Effector CD4-positive, alpha-beta T cell (primary cell): ENCODE measurements at places on chromosomes 4 and X.

- no peak for DNase-seq
Observed at GRCh38 chrX:50495616-50496015, 25.0 kb upstream of the DGKK start.

- no peak for DNase-seq
Observed at GRCh38 chrX:152137771-152138387, 498 bp downstream of the MAGEA10 start.

- DNase-seq: no peak
Observed at GRCh38 chr4:26583538-26583864, 383 bp upstream of the TBC1D19 start.

- DNase-seq: no peak
Observed at GRCh38 chr4:74531963-74532794, 87.2 kb downstream of the AREG start.

DNA sequence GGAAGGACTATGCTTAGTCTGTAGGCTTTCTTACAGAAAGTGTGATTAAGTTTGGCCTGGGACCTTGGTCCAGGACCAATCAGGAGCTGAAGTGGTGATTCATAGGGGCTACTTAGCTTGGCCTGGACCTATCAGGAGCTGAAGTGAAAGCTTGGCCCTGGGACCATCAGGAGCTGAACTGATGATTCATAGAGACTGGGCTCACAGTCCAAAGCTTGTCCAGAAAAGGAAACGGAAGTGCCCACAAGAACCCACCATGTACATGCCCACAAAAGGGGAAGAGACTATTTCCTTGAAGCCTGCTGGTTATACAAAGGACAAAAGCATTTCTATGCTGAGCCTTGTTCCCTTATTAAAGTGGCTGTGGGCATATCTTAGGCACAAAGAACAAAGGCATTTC is 12.6 kb downstream of the TENT5D start:
- no peak for DNase-seq

DNA sequence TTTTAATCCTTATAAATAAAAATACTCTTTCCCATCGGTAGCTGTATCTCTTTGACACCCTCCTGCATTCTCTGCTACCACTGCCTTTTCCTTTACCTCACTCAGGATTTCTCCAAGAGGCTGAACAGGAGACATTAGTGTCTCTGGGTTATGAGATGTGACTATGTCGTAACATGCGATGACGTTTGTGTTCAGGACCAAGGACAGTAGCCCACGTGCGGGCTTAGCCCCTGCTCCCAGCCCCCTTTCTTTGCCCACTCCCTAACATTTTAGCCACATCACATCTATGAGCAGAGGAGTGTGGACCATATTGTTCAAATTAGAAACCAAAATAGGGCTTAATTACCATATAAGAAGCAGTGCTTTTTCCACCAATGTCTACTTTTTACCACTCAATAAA is 369.3 kb downstream of the FBXW7 start:
- DNase-seq: no peak

- no peak for DNase-seq
Observed at GRCh38 chr4:10094841-10095240, 21.8 kb downstream of the WDR1 start.

GRCh38 chr4:1451106-1451751 is 45.0 kb upstream of the NKX1-1 start:
- no peak for DNase-seq

DNA sequence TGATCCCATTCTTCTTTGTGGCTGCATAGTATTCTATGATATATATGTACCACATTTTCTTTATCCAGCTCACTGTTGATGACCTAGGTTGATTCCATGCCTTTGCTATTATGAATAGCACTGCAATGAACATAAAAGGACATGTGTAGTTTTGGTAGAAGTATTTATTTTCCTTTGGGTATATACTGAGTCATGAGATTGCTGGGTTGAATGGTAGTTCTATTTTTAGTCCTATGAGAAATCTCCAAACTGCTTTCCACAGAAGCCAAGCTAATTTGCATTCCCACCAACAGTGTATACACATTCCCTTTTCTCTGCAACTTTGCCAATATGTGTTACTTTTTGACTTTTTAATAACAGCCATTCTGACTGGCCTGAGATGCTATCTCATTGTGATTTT is 278.3 kb downstream of the PCDH18 start:
- no peak for DNase-seq

DNA sequence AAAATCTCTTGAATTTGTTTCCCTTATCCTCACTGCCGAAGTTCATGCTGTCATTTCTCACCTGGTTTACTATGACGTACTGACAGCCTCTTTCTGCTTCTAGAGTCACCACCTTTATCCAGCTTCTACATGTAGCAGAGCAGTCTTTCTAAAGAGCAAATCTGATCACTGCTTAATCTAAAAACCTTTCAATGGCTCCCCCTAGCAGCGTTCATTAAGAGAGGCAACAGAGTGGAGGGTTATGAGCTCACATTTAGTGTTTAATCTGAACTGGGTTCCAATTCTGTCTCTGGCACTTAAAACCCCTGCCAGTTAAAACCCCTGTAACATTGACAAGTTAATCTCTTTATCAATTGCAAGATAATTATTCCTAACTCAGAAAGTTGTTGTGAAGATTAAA is 4.4 kb downstream of the RBPJ start:
- no peak for DNase-seq

- no peak for DNase-seq
Observed at GRCh38 chrX:11429538-11430085, 136.4 kb downstream of the AMELX start.

DNA sequence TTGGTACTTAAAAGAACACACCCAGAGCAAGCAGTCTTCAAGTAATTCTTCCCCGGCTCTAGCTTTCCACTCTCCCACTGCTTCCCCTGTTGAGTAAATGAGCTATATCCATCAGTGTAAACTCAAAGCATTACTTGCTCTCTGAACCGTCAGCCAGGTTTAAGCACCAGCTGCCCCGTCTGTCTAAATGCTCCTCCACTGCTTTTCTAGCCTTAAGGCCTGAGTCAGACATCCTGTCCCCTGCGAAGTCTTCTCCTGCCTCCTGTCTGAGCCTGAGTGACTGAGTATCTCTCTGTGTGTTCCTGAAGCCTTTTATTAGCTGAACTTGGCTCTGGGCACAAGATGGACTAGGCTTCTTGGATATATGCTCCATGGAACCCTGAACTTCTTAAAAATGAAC is 205.1 kb downstream of the STK32B start:
- DNase-seq: no peak

DNA sequence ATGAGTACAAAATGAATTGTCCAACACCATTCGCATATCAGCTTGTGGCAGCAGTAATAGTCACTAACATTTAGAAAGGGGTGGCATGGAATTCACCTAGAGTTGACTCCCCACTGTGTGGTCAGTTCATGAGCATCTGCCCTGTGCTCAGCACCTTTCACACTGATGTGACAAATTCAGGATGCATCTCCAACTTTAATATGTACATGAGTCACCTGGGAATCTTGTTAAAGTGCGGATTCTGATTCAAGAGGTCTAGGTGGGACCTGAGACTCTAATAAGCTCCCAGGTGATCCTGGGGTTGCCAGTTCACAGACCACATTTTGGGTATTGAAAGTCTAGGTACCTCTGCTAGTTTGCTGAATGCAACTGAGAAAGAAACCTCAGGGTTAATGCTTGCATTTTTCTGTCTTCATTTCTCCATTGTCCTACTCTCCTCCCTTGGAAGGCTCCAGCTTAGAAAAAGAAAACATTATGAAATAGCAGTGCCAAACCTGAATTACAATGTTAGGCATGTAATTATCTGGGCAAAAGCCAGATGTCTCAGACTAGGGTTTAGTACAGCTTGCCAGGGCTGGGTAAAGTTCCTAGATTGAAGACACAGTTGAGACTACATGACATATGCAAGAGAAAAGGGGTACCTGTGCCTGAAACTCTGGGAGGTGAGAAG is 32.7 kb downstream of the TMSB4X start:
- DNase-seq: no peak

DNA sequence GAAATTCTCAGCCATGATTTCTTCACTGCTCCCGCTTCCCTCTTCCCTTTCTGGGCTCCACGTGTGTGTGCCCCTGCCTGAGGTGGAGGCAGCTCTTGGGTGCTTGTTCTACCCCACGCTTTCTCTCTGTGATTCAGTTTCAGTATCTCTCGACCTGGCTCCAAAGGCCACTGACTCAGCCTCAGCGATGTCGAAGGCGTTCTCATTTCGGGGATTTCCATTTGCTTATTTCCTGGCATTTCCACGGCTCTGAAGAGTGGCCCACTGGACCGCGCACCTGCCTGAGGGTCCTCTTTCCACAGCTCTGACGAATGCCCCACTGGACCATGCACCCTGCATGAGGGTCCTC is 52.4 kb downstream of the GAK start:
- no peak for DNase-seq

- DNase-seq: no peak
Observed at GRCh38 chr4:184237612-184238011, 19.9 kb upstream of the ENPP6 start.

GRCh38 chrX:19790829-19791228 is 96.6 kb downstream of the SH3KBP1 start:
- DNase-seq: no peak

DNA sequence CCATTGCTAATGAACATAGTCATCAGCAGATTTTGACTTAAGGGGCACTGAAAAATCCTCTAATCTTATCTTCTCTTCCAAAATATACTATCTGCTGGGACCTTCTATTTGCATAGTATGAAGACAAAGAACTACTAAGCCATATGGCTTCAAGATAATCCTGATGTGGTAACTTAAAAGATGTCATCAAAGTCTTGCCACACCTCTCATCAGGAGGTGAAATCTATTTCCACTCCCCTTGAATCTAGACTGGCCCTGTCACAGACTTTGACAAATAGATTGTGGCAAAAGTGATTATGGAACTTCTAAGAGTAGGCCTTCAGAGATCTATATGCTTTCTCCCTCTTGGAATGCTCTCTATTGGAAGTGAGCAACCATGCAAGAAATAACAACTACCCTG is 27.3 kb upstream of the TET2 start:
- DNase-seq: no peak

GRCh38 chr4:185506422-185506821 is 28.9 kb downstream of the PDLIM3 start:
- no peak for DNase-seq

GRCh38 chr4:17512973-17513665 is 1.2 kb upstream of the QDPR start:
- no peak for DNase-seq

GRCh38 chr4:102732678-102733077 is 28.1 kb downstream of the MANBA start:
- no peak for DNase-seq

- DNase-seq: no peak
Observed at GRCh38 chr4:41214136-41214824, at the start of gene APBB2. Gene APBB2 (minus strand): TSS chr4:41214542. CDS start chr4:41033254, 181,288 bp downstream.

DNA sequence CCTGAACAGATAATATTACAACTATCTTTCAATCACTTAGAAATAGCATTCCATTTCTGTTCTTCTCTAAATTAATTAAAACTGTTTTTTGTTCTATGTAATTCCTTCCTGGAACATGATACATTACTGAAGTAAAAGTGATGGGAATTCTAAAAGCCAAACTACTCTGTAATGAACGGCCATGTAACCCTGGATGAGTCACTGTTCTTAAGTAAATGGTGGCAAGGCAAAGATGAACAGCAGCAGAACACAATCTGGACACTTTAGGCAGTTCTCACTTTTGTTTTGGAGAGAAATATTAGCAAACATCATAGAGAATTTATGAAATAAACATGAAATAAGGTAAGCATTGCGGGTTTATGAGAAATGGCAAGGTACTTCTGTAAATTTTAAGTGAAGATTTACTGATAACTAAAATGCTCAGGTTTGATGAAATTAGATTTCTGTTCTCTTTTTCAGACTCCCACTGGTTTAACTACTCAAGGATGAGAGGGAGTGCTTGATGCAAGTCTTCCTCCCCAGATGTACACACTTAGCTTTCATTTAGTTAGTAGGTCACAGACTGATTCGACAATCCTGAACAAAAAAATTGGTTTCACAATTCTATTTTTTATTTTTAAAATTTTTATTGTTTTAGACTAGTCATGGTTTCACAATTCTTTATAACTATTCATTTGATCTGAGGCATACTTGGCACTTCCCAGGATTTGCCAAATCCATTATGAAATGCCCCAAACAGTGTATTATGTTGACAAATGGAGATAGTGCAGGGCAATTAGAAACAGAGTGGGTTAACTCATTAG is 964 bp upstream of the GPR82 start:
- DNase-seq: no peak

GRCh38 chr4:38313999-38314561 is 349.9 kb upstream of the KLF3 start:
- DNase-seq: no peak

- DNase-seq: no peak
Observed at GRCh38 chrX:121854614-121854911, 807.2 kb downstream of the GLUD2 start.

GRCh38 chr4:161900110-161900509 is 263.7 kb downstream of the FSTL5 start:
- no peak for DNase-seq

DNA sequence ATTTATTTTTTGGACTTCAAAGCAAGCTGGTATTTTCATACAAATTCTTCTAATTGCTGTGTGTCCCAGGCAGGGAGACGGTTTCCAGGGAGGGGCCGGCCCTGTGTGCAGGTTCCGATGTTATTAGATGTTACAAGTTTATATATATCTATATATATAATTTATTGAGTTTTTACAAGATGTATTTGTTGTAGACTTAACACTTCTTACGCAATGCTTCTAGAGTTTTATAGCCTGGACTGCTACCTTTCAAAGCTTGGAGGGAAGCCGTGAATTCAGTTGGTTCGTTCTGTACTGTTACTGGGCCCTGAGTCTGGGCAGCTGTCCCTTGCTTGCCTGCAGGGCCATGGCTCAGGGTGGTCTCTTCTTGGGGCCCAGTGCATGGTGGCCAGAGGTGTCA is 15.3 kb downstream of the FGFR3 start:
- DNase-seq: no peak

DNA sequence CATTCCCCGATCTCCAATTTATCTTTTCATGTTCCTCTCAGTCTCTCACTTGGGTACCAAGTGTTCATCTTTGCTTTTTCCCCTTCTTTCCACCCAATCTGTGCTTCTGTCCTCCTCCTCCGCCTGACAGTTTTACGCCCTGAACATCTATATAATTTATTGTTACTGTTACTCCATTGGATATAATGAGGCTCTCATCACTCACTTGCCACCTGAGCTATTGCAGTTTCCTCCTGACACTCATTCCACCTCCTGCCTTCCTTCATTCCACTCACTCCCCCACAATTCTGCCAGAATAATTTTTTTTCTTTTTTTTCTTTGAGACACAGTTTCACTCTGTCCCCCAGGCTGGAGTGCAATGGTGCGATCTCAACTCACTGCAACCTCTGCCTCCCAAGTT is 77.6 kb upstream of the SORBS2 start:
- DNase-seq: no peak

- DNase-seq: no peak
Observed at GRCh38 chr4:18480928-18481327, 459.4 kb upstream of the LCORL start.

GRCh38 chr4:88672987-88673386 is 24.6 kb downstream of the NAP1L5 start:
- no peak for DNase-seq

- no peak for DNase-seq
Observed at GRCh38 chrX:7158468-7158990, 10.6 kb upstream of the PUDP start.

- DNase-seq: no peak
Observed at GRCh38 chr4:42123071-42123644, 29.3 kb downstream of the BEND4 start.
